ENCODE measurements at places on chromosomes 13 and 19.
A peak's percentile ranks its signal among the peaks of the same experiment; 100 is the strongest.

- DNase-seq, result no peak
These were observed 1761.8 kb downstream of the SLITRK5 start for GRCh38 chr13:89432997-89433396.

DNA sequence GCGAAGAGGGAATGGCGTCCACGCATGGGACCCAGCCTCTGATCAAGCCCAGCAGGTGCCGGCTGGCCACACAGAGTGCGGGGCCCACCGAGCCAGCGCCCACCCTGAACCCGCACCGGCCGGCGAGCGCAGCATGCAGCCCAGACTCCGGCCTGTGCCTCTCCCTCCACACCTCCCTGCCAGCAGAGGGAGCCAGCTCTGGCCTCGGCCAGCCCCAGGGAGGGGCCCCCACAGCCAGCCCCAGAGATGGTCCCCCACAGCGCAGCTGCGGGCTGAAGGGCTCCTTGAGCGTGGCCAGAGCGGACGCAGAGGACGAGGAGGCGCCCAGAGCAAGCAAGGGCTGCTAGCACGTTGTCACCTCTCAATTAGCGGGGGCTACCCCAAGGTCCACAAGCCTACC, 904.5 kb downstream of the SLITRK6 start:
- DNase-seq, result no peak

- DNase-seq, result peak; percentile 32
These were observed at the start of gene ZNF418 for GRCh38 chr19:57934820-57935665. Gene ZNF418 (minus strand): TSS chr19:57935402. CDS start chr19:57933822, 1,580 bp downstream.

DNA sequence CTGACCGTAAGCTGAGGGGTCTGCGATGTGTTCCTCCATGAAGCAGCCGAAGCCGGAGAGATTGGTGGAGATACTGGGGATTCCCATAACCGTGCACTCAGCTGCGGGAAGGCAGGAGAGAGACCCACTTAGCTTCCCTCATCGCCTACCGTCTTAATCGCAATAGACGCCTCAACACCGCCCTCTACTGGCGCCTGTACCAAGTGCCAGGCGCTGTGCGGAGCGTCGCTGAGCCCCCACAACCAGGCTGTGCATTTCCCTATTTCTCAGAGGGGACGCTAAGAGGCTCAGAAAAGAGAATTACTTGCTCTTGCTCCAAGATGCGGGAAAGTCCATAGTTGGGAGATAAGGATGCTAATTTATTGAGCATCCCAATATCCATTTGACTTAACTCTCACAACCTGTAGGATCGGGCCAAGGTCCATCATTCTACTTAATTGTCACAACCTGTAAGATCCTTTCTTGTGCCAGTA, 5.8 kb downstream of the FTL start:
- DNase-seq, result peak; percentile 91

DNA sequence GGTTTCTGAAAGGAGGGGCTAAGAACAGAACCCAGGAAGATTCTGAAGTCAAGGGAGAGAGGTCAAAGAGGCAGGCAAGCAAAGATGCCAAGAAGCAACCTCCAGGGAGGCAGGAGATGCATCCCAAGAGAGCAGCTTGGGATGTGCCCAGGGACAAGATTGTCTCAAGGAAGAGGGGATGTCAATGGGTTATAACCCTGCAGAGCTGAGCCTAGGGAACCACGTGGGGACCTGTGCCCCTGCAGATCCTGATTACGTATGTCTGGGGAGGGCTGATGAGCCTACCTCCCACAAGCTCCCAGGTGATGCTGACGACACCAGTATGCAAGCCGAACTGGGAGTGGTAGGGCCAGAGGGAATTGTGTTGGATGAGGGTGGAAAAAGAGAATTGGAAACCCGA, 70.9 kb upstream of the IRS2 start:
- no peak for DNase-seq

DNA sequence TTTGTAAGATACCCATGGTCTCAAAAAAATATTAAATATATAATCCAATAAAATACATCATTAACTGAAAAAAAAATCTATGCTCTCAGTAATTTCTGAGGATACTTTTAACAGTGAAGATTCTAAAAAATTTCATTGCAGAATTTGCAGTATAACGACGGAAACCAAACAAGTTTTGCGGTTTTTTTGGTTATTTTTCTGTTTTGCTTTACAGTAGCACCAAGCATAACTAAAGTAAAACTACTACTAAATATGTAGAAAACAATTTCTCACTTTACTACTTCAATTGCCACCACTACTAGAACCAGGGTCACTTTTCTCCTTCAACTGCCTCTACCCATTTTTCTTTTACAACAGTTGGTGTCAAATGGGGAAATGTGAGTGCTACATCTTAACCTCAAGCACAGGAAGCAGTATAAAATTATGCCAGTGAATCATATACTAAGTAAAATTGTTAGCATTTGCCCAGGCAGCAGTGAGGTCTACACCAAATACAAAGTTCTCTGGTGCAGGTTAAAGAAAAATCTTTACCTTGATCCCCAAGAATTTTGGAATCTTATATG, 24.1 kb downstream of the MICU2 start:
- no peak for DNase-seq

GRCh38 chr13:58048670-58049069, 417.1 kb downstream of the PCDH17 start:
- no peak for DNase-seq

GRCh38 chr19:39873385-39873784, 27.2 kb upstream of the FBL start:
- DNase-seq, result no peak

- DNase-seq, result no peak
These were observed 115.1 kb upstream of the CACNA1A start for GRCh38 chr19:13621413-13621812.

DNA sequence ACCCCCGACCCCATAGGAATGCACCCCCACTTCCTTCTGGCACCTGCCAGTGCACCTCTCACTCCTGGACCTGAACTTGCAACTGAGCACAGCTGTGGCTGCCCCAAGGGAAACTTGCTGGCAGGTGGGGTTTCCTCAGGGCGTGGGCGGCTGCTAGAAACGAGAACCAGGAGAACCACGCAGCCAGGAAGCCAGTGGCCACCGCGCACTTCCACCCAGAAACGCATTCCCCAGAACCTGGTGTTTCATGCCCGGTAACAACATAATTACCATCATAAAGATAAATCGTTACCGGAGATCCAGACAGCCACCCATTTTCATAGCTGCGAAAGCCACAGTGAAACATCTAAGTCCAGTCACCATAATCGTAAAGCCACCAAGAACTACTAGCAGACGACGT, 75.2 kb upstream of the C13orf46 start:
- peak; percentile 64 for DNase-seq
